Smooth muscle cell of the brain vasculature (primary cell): ENCODE measurements at places on chromosomes 12 and 14.

- no peak for DNase-seq
These were observed 219.7 kb downstream of the TMEM121 start for GRCh38 chr14:105746124-105746514.

DNA sequence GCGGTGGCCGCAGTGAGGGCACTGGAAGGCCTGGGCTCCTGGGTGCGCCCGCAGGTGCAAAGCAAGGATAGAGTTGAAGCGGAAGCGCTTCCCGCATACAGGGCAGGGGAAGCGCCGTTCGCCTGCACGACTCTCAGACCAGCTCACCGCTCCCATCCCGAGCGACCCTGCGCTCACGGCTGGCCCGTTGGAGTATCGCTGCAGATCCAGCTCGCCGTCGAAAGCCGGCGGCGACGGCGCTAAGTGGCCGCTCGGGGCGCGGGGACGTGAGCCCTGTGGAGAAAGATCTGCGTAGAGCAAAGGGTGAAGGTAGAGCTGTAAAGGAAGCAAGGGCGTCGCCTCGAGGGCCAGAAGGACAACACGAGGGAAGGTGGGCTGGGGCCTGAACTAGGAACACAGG is 5.4 kb downstream of the ZNF219 start:
- DNase-seq: no peak

GRCh38 chr14:23162800-23163199 is 20.7 kb downstream of the SLC7A8 start:
- no peak for DNase-seq

DNA sequence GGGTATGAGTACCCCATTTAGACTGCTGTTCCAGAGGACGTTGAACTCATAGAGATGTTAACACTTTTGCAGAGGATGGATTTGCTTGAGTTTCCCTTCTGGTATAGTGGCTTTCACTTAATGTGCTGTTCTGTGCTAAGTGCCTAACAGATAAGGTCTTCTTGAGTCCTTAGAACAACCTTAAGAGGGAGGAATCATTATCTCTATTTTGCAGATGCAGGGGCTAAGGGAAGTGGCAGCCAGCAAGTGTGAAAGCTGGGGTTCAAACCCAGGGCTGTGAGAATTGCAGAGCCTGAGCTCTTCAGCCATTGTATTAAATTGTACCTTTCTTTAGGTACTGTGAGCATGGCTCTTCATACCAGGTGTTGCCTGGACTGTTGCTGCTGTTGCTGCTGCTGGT is 122.1 kb upstream of the NRXN3 start:
- DNase-seq: no peak

GRCh38 chr12:76618031-76618430 is 58.5 kb upstream of the OSBPL8 start:
- no peak for DNase-seq

GRCh38 chr14:29799464-29800095 is 128.1 kb downstream of the PRKD1 start:
- no peak for DNase-seq

DNA sequence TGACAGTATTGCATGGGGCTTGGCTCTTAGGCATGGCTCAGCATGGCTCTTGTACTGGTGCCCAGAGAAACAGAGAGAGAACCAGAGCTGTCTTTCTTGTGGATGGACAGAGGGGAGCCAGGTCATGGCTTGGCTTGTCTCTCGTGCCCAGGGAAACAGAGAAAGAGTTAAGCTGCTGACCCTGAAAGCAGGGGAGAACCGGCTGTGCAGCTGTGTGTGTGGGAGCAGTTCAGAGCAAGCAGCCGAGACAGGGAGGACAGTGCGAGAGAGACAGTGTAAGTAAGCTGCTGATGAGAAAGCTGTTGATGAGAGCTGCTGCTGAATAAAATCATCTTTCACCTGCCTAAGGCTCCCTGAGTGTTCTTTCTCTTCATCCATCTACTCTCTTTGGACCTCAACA is 61.3 kb upstream of the DDHD1 start:
- DNase-seq: no peak

DNA sequence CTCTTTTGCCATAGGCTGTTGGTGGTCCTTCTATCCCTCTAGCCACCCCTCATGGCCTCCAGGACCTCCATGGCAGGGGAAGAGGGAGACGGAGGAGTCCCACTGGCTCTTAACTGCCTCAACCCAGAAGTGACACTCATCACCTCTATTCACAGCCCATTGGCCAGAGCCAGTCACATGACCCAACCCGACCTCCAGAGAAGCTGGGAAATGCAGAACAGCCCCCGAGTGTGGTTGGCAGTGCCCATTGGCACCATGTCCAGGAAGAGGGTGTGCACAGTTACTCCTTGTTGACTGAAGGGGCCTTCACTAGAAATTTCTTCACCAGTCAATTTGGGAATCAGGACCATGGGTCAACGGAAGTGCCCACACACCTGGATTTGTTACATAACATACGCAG is 17.0 kb upstream of the BCL11B start:
- DNase-seq: no peak
